ENCODE measurements at places on chromosomes 7 and 10.

DNA sequence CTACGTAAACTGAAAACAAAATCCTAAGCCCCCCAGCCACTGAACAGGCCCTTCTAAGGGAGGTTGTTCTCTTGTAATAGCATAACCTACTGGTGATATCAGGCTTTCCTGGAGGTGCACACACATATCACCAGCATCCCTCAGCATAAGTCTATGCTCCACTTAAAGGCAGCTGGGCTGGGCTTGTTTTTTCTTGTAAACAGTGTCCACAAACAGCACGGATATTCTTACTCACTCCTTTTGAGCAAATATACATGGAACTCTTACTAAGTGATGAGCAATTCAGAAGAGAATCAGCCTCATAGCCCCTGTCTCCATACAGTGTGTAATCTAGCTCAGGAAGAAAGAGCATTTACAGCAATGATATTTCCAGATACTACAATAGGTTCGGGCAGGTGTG lies 2.4 kb downstream of the LRIT1 start:
- no peak for DNase-seq

DNA sequence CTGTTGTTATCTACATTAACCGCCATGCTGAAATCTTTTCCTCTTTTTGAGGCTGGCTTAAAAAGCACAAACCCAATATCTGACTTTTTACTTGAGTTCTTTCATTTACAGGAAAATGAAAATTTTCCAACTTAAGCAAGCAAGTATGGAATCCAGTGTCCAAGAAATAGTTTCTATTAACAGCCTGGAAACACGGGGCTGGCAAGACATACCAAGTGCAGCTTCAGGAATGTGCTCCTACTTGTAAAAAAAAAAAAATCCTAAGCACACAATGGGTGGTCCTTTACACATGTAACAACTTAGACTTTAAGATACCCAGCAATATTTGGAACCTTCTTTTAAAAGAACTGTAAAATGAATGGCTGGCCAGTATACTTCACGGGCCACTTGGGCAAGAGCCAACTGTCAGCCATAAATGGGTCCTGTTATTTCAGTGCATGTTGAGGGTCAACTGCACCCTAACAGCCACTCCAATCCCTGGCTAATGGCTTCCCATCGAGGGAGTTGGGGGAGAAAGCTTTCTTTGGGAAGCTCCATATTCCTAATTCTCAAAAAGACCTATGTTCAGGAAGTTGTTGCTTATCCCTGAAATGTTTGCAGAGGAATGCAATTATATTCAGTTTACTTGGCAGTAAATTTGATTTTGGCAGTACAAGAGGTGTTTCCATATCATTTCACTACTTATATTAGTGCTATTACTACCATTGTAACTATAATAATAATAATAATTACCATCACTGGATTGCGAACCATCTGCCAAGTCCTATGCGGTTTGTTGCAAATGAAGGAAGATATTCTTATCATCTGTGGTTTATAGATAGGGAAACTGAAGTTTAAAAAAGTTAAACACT lies 236.4 kb upstream of the TMEM72 start:
- DNase-seq = no peak

GRCh38 chr10:11336722-11337162 lies 274.7 kb downstream of the USP6NL start:
- no peak for DNase-seq

DNA sequence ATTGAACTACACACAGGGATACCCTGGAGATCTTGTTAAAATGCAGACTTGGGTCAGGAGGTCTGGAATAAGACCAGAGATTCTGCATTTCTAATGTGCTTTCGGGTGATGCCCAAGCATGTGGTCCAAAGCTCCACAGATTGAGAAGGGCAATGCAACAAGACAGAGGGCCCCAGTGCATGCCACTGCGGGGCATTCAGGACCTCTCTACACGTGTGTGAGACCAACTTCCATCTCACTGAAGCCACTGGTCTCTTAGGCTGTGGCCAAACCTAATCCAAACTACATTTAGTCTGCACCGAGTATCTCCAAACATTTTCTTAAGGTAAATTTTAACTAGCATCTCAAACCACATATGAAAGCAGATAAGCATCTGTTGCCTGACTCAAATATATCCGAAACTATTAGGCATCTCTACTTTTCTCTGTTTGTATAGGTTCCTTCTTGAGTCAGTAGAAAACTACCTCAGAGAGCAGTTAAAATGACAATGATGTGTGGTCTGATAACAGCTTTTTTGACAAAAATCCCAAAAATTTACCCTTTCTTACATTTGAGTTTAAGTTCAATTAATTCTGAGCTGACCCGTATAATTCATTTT lies 107.5 kb downstream of the ELMO1 start:
- no peak for DNase-seq

DNA sequence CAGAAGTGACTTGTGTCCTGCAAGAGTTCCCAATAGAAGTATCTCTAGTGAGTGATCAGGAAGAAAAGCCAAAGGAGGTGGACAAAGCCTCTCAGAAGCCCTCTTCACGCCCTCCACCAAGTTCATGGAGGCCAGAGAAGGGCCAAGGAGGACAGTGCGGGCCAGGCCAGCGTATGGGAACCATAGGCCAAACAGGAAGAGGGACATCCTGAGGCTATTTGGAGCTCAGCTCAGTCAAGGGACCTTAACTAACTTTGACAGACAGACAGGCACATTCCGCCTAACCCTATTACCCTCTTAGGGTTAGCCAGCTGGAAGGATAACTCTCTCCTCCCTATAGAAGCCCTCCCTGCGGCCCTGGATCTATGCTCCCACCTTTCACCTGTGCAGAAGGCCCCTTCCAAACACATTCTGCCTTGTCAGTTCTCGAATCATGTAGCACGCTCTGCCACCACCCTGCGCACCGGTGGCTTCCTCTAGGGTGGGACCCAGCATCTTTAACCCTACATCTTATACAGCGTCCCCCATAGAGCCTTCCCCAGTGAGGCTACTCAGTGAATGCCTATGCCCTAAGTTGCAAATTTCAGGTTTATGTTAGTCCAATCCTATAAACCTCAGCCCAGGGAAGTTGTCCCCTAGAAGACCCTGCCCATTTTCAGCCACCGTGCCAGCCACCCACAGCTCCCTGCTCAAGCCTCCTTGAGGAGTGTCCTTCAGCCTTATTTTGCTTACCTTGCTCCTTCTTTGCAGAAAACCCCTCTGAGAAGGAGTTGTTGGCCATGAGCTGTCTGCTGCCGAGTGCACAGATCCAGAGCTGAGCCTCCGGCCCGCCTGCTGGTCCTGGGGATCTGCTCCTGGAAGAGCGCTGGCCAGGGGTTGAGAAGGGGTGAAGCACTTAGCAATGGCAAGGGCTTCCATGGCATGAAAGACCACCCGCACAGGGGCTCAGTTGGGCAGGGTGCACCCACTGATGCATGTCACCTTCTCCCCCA lies 36.9 kb downstream of the FRMPD2 start:
- DNase-seq = no peak

GRCh38 chr10:117004227-117005025 lies 561 bp downstream of the SHTN1 start:
- DNase-seq = no peak

- no peak for DNase-seq
Observed at GRCh38 chr7:45626441-45627430, 52.6 kb downstream of the ADCY1 start.

DNA sequence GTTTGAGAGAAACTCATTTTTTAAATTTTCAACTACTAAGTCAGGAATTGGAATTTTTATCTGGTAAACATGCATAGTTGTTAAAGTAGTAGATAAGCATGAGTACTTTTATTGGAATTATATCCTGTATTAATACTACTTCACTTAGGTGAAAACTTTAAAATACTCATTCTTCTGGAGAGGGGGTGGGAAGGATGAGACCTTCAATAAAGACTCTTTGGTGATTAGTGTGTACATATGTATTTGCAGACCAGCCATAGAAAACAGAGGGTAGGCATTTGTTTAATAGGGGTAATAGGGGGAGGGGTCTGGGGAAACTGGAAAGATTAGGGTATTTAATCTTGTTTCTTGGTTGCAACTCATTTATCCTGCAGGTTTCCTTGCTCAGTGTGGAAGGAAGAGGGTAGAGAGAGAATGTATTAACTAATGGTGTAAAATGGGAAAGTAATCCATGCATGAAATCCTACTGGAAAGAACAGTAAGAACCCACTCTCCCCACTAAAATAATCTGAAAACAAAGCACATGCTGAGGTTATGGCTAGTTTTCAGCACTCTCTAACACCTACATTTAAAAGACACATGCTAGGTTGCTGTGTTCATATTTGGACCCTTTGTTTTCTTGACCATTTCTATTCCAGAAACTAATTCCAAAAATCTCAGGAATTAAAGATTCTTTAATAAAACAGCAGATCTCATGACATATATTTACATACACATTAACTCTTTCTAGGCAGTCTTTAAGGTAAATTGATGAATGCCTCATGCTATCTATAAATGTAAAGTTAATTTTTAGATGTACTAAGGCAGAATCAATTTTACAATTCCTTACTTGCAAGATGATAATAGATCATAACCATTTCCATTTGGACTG lies 6.2 kb upstream of the IGF2BP3 start:
- no peak for DNase-seq

DNA sequence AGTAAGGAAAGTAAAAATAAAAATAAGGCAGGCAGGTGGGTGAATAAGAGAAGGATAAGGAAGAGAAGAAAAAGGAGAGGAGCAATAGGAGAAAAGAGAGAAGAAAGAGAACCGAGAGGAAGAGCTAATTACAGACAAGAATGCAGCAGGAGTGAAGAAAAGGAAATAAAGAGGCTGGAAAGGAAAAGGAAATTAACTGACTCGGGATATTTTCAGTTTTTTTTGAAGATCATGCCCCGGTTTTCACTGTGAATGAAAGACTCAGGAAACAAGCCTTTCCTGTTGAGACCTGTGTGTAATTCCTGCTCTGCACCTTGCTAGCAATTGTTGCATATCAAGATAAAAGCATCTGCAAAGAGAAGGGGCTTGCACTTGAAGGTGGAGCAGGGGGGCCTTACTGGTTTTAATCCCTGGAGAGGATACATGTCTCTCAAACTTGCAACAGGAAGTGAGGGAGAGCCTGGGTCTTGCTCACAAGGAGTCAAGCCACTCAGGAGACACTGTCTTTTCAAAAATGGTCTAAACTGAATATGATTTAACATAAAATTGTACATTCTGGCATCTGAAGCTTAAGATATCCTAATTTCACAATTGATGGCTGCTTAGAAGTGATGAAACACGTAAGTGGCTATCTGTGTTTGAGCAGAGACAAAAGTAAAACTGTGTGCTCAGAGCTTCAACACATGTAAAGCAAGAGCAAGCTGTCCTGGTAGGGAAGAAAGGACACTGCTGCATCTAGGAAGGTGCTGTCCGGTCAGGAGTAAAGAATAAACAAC lies 157.6 kb downstream of the FAM107B start:
- no peak for DNase-seq

- no peak for DNase-seq
Observed at GRCh38 chr10:10873289-10873688, 144.4 kb upstream of the CELF2 start.

- no peak for DNase-seq
Observed at GRCh38 chr7:121244120-121244870, 84.5 kb upstream of the WNT16 start.

DNA sequence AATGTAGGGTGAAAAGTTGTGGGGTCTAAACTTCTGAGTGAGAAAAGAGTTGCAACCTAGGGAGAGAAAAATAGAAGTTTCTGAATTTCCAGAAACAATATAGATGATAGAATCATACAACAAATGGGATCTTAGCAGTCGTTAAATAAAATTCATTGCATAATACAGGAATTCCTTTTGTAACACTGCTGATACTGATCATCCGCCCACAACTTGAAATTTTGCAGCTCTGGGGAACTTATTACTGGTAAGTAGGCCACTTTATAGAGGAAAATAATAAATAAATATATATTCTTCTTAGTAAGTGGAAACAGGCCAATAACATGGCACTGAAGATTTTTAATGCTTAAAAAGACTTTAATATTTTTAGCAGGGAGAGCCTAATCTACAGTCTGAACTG lies 81.9 kb upstream of the SMIM30 start:
- DNase-seq = no peak

DNA sequence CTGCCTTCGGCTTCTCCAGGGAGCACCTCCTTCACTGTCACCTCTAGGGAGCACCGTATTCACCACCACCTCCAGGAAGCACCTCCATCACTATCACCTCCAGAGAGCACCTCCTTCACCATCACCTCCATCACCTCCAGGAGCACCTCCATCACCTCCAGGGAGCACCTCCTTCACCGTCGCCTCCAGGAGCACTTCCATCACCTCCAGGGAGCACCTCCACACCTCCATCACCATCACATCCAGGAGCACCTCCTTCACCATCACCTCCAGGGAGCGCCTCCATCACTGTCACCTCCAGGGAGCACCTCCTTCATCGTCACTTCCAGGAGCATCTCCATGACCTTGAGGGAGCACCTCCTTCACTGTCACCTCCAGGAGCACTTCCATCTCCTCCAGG lies 102.3 kb downstream of the DNAJB6 start:
- DNase-seq = no peak

- no peak for DNase-seq
Observed at GRCh38 chr10:114077347-114077746, 33.7 kb downstream of the ADRB1 start.

DNA sequence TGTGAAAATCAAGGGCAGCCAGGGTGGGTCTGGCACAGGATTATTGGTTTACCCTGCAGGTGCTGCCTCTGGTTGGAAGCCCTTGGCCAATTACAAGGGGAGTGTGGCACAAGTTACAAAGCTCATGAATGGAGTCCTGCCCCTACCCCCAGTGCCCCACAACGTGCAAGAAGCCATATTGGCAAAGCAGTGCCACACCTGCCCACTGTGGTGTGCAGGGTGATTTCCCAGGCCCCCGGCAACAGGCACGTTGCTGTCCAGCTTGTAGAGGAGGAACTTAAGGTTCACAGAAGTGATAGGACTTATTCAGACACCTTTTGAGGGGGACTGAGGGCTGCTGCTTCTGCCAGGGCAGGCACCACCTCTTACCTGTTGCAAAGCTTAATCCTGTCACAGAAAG lies 11.4 kb downstream of the LHPP start:
- no peak for DNase-seq

- DNase-seq = no peak
Observed at GRCh38 chr10:48309711-48310226, 3.3 kb downstream of the MAPK8 start.

DNA sequence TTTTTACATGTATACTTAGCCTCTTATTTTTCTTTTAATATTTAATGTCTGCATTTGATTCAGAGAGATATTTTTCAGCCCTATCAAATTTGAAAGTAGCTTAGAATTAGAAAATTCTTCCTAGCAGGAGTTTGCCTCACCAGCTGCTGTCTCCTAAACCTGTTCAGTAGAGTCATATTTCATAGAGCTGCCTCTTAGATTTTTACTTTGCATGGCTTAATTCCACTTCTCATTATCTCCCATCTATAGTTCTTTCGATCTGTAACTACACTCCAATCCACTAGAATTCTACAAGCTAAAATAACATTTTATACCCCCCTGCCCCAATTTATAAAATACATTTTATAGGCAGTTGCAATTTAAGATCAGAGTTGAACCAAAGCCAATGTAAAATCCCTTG lies 227.0 kb downstream of the ANK3 start:
- DNase-seq = no peak

DNA sequence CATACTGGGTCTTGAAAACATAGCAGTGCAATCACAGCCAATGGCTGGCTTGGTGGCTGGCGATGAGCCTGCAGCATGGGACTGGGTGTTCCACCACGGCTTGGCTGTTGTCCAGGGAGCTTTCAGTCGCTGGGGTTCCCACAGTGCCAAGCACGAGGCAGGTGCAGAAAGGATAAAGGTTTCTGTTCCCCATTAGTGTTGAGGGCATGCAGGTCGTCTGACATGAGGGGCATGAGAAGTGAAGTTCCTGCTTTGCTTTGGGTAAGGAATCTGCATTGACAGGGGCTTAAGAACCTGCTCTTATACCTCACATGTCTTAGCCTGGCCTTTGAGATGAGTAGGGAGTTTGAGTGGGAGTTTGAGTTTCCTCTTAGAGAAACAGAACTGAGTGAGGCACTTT lies 9.0 kb upstream of the CFTR start:
- no peak for DNase-seq
